NCI-H69 (cell line): ENCODE measurements at places on chromosomes 12 and 14.

GRCh38 chr12:53061404-53062010 is 11.6 kb downstream of the TNS2 start:
- DNase-seq: peak; percentile 94

DNA sequence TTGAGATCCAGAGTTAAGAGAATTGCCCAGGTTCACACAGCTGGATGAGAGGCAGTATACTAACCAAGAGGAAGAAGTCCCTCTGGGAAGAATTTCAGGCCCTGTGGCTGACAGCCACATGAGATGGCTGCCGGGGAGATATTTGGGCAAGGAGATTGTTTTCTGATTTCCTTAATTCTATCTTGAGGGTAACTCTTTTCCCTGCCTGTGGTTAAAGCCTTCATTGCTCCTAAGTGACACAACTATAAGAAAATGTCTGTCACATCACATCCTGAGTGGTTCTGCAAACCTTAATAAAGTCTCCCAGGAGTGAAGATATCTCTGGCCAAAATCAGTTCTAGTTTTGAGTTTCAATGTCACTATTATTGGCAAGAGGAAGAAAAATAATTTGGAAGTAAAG is 9.6 kb downstream of the ARHGDIB start:
- DNase-seq: no peak

GRCh38 chr12:53299101-53299453 is 418 bp upstream of the MYG1 start:
- DNase-seq: no peak

GRCh38 chr12:122732170-122732569 is 1.5 kb upstream of the HCAR1 start:
- DNase-seq: no peak

DNA sequence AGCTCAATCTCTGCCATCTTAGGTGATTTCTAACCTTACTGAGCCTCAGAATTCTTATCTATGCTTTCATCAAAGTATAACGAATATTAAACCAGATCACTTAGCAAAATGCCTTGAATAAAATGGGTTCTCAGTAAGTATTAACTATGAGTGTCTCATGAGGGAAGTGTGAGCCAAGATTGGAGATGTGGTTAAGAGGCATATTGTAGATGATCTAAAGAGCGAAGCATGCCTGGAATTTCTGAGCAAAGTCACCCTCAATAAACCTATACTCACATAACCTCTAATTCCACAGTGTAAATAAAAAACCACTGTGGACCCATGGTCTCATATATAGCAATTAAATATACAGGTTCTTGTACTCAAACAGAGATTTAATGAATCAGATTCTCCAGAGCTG is 193.1 kb upstream of the FSCB start:
- peak; percentile 45 for DNase-seq

- no peak for DNase-seq
Measured at GRCh38 chr14:43983721-43984120, 523.4 kb downstream of the FSCB start.

DNA sequence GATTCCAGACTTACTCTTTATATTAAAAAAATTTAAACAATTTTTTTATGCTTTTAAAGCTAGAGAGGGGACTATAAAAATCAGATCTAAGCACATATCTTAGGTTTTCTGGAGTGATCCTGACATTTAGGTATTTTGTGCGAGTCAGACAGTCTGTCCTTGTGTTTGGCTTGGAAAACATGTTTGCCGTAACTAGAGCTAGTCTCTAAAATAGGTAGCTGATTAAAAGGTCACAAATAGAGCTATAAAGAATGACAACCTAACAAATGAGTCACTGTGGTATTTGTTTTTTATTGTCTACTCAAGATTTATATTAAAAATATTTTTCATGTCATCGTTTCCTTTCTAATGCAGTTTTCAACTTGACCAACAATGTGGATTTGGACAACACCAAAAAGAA is 73.4 kb downstream of the MNAT1 start:
- no peak for DNase-seq

GRCh38 chr12:123045678-123046077 is 65.2 kb downstream of the ARL6IP4 start:
- no peak for DNase-seq
